Kidney epithelial cell (primary cell): ENCODE measurements at places on chromosomes 6 and 20.

DNA sequence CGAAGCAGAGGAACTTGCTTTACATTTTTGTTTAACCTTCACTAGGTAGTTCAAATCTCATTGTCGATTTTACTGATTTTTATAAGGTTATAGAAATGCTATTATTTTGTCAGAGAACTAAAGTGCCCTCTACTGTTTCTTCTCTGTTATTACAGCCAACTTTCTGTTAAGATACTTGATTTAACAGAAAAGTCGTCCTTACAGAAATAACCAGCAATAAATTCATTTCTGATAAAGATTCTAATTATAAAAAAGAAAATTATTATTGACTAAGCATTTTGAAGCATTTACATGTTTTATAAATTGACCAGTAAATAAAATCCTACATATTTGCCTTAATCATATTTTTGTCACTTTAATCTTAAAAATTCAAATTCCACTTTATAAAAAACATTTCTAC, 60.8 kb downstream of the OGFRL1 start:
- DNase-seq: no peak

- no peak for DNase-seq
Measured at GRCh38 chr20:1163653-1164052, 21.1 kb downstream of the TMEM74B start.

DNA sequence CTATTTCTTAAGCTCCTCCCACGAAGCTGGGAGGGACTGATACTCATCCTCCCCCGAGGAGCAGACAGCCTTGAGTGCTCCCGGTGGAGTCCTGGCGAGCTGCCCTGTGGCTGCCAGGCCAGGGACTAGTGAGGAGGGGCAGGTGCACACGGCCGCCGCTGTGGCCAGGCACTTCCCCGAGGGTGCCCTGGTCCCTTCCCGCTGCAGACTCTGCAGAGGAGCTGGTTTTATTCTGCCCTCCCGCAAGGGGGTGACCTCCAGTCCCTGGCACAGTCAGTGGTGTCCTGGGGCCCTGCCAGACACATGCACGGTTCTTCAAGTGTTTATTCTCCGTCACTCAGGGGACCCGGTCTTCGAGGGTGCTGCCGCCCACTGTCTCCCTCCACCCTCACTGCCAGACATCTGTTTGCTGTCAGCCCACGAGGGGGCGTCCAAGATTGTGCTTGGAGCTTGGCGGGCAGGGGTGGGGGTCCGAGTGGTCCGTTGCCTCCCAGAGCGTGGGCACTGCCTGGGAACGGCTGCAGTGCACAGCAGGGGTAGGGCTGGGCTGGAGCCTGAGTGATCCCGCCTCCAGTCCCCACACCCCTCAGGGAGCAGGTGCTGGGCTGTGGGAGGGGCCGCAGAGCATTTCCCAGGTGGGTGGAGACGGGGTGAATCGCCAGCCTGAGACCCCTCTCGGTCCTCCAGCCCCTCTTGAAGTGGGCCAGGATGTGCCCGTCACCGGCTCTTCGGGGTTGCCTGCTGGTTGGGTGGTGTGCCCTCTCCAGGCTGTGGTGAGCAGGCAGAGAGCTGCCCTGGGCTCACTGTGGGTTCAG, 3.1 kb upstream of the CABLES2 start:
- DNase-seq: no peak

DNA sequence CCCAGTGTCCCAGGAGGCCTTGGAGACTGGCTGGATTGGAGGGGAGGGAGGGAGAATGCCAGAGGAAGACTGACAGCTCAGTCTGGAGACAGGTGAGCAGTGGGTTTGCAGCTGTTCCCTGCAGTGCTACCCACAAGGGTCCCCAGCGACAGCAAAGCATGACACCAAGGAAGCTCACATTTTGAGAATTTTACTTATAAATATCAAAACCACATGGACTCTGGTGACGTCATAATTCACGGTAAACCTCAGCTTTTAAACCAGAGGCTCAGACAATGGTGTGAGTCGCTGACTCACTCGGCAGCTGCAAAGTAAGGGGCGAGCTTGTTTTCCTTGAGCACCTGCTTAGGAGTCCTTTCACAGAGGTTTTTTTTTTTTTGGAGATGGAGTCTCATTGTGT, 65.2 kb downstream of the THBS2 start:
- peak; percentile 77 for DNase-seq

- no peak for DNase-seq
Measured at GRCh38 chr20:63703976-63704748, 3.6 kb downstream of the ARFRP1 start.

DNA sequence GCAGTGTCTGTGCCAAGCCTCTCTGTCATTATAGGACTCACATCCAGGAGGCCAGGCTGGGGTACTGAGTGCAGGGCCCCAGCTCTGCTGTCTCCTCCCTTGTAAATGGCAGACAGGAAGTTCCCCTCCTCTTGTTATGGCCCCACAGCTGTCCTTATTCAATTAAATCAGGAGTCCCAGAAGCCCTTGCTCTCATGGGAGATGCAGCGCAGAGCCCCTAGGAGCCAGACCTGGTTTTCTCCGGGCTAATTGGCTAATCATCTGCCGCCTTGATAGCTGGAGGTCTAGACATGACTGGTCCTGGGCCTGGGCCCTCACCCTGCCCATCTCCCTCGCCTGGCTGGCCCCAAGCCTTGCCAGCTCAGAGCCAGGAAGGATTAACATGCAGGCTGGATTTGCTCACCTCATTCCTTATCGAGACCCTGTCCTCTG, 172.0 kb downstream of the VEGFA start:
- no peak for DNase-seq

DNA sequence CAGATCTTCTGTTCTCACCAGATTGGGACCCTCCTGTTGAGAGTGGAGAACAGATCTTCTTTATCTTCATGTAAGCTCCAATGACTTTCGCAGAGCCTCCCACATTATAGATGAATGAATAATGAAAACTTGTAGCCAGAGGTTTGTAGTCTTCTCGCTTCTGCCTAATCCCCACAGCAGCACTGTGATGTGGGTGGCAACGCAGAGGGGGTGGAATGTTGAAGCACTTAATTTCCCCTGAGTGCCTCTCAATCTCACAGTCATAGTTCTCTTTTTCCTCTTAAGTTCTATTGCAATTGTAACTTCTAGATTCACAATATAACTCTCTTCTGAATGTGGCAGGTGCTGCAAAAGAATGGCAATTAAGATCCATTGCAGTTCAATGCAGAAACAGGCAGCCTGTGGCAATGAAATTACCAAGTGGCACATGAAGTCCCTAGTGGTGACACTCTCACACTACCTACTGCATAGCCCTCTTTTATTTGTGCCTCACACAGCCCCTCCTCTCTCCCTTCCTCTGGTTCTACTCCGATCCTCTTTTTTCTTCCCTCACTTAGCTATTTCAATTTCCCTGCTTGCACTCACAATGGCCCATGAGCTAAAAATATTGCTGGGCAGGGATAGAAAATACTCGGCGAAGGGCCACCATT, 281.9 kb downstream of the UBE3D start:
- no peak for DNase-seq

DNA sequence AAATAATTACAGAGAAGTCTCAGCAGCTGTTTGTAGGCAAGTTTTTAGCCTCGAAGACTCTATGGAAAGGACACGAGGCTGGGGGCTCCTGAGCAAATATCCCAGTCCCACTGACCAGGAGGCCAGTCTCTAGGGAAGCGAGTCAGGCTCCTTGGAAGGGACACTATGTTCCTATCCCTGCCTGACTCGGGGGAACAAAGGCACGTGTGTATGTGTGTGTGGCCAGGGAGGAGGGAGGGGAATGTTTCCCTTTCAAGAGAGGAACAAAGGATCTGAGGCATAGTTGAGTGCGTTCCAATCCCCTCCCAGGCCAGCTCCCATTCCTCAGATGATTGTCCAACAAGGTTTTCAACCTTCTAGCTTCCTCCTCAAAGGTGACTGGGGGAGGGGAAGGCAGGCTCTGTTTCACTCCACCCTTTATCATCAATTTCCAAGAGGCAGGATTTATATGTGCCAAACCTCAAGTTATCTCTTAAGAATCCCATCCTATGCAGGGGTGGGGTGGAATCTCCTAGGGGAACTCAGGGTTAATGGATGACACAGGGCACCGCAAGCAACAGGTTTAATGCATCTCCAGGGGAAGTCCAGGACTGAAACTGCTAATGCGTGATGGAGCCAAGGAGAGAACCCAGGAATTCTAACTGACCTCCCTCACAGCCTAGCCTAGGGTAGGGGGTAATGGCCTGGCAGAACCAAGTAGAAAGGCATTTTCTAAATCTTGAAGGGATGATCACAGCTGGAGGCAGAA, 9.9 kb downstream of the BCL2L1 start:
- DNase-seq: peak; percentile 88

DNA sequence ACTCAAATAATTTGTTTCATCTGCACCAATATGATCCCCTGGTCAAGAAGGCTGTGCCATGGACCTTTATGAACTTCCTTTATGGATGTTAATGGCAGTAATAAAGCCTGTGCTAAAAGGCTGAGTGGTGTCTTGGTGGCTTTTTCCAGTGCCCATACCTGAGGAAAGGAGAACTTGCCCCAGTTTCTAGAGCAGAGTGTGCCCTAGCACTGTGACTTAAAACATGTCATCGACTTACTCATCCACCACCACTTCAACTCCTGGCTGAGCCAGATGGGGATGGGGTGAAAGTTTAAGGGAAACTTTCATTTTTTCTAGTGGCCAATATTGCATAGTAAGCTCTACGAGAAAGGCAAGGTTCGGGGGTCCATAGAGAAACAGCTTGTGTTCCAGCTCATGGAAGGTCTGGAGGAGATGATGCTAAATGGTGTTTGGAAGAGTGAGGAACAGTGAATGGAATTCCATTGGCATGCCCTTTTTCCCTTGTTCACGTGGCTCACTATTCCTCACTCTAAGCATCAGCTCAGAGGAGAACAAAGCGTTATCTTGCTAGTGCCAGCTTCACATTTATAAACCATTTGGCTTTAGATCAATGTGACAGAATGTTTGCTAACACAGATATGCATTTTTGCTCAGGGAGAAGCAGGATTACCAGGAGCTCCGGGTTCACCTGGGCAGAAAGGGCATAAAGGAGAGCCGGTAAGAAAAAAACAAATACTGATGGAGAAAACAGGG, 71.2 kb downstream of the COL19A1 start:
- no peak for DNase-seq

GRCh38 chr6:40798069-40798770, 211.1 kb upstream of the LRFN2 start:
- no peak for DNase-seq

- no peak for DNase-seq
Measured at GRCh38 chr6:1385129-1386037, 4.0 kb upstream of the FOXF2 start.

GRCh38 chr6:161133963-161134362, 139.9 kb downstream of the AGPAT4 start:
- no peak for DNase-seq

- no peak for DNase-seq
Measured at GRCh38 chr6:39339096-39339867, 16.8 kb upstream of the KCNK16 start.

GRCh38 chr6:142376800-142377496, 75.1 kb downstream of the ADGRG6 start:
- no peak for DNase-seq

- DNase-seq: no peak
Measured at GRCh38 chr6:20893412-20893811, 359.2 kb downstream of the CDKAL1 start.

DNA sequence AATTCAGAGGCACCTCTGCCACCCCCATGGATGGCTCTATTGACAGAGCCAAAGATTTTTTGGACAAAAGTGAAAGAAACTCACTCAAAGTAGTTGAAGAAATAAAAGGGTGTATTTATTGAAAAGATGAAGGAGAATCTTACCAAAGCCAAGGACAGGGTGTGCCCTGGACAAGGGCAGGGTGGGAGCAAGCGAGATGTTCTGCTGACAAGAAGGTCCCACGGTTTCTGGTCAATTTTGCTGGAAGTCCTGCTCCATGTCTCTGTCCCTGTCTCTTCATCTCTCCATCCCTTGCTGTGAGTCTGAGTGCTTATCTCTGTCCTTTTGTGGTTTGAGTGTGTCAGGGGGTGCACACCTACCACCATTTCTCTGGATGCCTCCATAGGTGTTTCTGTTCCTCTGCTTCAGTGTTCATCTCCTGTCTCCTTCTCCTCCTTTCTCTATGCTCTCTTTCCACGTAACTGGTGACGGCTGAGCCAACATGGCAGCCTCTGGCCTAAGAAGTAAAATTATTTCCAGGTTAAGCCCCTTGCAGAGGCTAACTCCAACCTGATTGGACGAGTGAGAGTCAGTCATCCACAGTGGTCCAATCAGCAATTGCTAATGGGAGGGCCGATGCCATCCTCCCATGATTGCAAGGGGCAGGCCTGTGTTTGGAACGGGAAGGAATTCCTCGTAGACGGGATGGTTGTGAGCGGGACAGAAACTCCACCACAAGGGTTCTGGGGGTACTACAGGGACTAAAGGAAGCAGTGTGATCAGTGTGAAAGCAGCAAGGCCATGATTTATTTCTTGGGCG, 502.1 kb upstream of the CDH4 start:
- DNase-seq: no peak

DNA sequence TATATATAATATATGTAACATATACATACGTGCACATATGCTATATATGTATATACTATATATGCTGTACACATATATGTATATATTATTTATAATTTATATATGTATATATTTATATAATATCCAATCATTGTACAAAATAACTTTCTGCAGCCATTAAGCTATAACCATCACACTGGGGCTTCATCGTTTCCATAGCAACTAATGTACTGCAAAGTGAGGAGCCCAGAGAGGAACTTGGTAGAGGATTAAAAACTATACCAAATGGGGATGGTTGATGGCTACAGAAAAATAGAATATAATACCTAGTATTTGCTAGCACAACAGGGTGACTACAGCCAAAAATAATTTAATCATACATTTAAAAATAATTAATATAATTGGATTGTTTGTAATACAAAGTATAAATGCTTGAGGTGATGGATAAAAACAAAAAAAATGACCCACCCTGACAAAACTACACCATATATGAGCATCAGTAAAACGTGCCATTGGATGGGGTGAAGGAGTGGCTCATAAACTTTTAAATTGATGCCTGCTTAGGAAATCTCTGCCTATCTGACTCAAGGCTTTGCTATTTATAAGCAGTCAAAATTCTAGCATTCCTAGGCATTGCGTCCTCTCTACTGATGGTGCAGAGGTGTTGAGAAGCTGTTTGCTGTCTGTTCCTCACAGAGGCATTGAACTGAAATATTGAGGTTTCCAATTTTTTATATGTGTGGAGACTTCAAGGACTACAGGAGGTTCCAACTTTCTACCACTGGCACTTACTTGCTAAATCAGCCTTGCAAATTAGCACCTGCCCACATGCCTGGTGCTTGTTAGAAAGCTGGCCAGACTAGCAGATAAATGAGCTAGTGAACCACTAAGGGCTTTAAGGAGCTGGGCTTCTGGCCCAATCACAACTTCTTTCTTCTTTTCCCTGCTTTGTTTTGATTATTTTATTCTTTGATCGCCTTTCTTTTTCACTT, 190.1 kb downstream of the SCP2D1 start:
- DNase-seq: no peak

DNA sequence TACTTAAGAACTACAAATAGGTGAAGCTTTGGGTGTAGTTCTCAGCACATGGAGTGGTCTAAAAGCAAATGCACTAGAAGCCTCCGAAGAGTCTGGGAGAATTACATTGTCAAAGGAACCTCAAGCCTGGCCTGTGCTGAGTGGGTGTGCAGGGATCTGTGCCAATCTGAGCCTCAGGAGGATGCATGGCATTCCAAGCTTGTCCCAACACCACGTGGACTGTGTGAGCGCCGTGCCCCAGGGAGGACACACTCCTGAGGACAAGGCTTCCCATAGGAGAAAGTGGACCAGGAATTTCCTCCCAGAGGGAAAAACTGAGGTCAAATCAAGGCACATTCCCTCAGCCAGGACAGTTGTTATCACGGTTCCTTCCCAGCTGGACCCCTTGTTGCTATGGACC, 185.8 kb downstream of the QKI start:
- DNase-seq: no peak
